Tibial artery (tissue), 4 donors: ENCODE measurements at places on chromosomes 12 and 14.

DNA sequence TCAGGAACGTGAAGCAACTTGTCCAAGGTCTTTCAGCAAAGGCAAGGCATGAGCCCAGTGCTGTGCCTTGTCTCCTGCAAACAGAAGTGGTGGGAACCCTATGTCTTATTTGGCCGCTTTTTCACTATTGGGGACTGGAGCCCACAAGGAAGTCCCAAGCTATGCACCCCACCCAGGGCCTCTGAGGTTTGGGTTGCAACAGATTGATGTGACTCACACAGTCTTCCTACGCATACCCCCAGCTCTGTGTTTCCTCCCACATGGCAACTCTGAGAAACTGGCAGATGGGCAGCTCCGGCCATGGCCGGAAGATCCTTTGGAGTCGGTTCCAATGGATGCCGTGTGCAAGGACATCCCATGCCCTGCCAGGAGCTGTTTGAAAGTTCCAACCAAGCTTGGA is 28.3 kb upstream of the CMKLR1 start:
- DNase-seq, result peak; percentile 82

GRCh38 chr12:108890208-108890607 is 10.3 kb downstream of the DAO start:
- DNase-seq, result no peak

DNA sequence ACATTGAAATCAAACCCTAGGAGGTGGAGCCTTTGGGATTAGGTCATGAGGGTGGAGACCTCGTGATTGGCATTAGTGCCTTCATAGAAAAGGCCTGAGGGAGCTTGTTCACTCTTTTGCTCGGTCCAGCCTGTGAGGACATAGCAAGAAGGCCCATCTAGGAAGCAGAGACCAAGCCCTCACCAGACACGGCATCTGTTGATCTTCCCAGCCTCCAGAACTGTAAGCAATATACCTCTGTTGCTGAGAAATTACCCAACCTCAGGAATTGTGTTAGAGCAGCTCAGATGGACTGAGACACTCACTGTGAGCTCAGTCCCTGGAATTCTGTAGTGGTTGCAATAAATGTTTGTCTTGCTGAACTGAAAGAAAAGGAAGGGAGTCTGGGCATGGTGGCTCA is 116.2 kb upstream of the MAP1LC3B2 start:
- no peak for DNase-seq

DNA sequence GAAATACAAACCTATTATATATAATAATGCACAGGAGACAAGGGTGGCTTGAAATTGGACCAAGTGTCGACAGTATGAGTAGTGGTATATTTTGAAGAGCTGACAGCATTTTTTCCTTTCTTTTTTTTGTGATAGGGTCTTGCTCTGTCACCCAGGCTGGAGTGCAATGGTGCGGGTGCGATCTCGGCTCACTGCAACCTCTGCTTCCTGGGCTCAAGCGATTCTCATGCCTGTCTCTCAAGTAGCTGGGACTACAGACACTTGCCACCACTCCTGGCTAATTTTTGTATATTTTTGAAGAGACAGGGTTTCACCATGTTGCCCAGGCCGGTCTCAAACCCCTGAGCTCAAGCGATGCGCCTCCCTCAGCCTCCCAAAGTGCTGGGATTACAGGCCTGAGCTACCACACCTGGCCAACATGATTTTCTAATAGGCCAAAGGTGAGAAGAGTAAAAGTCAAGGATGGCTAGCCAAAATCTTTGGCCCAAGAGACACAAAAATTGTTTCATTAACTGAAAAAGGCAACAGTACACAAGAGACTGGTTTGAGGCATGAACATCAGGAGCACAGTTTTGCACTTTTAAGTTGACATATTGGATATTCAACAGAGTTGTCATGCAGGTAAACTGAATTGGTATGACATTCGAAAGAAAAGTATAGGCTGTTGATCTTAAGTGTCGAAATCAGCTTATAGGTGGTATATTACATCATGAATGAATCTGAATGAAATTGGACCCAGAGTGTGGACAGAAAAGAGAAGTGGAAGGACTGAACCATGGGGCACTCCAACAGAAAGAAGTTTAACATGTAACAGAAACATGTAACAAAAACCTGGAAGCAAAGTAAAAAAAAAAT is 12.5 kb downstream of the HNRNPC start:
- DNase-seq, result no peak

GRCh38 chr12:56529656-56530055 is 8.0 kb downstream of the RBMS2 start:
- no peak for DNase-seq

- DNase-seq, result no peak
These were observed 22.2 kb upstream of the TCL1B start for GRCh38 chr14:95664066-95664465.
